ENCODE measurements at places on chromosomes 3 and 15.

GRCh38 chr3:24526640-24527212 is 32.1 kb upstream of the THRB start:
- DNase-seq = no peak

DNA sequence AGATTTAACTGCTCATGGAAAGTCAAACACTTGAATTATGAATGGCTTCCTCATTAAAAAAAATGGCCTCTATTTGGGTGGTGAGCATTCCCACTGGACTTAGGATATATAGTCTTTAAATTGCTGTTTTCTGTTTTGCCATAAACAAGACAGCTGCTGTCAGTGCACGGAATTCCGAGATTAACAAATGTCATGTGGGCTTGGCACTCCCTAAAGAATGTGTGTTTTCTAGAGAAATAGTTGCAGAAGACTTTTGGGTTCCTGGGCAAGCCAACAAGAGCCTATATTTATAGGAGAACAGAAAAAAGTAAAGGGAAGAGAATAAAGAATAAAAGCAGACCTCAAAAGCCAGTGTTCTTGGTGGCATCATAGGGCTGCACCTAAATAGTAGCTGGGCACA is 13.6 kb upstream of the TFG start:
- no peak for DNase-seq

DNA sequence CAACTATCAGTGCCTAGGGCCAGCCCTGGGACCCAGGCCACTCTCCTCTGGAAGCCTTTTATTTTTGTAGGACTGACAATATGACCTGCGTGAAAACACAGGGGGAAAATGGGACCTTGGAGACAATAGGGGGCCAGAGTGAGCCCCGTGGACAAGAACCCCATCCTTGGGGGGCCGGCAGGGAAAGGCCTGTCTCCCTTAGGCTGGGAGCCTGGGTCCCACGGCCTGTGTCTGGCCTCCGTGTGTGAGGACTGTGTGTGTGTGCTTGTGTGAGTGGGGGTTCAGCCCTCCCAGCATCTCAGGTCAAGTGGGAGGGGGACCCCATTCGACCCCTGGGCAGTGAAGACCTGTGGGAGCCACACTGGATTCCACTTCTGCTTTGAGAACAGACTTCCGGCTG is 53.3 kb downstream of the EXOG start:
- DNase-seq = no peak

- DNase-seq = no peak
Measured at GRCh38 chr3:34956511-34956910, 682.8 kb upstream of the ARPP21 start.

DNA sequence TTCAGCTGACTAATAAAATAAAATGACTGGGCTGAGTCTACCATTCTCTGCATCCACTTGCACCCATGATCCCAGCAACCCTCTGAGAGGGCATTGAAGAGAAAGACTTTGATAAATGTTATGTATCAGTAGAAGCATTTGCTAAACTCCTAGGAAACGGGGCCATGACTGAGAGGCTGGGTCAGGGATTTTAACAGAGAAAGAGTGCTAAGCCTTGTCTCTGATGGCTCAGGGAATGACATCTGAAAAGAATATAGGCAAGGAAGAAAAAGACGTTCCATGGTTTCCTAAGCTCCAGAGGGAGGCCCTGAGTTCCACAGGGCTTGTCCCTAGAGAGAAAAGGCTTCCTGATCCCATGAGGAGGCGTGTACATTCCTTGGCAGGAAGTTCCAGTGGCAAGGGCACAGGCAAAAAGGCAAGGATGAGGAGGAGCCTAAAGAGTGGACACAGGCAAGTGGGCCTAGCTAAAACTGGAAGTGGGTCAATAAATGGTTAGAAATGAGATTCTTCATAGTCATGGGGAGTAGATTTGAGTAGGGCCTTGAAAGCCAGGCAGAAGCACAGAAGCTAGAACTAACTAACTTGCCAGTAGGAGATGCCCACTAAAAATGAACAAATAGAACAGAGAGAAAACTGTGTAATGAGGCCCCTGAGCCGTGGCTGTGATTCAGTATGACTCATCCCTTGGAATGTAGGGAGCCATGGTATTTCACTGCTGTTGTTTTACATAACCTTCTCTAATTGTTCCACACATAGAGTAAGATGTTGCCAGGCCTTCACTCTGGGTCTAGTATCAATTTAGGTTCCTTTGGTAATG is 44.9 kb upstream of the MANF start:
- DNase-seq = no peak

DNA sequence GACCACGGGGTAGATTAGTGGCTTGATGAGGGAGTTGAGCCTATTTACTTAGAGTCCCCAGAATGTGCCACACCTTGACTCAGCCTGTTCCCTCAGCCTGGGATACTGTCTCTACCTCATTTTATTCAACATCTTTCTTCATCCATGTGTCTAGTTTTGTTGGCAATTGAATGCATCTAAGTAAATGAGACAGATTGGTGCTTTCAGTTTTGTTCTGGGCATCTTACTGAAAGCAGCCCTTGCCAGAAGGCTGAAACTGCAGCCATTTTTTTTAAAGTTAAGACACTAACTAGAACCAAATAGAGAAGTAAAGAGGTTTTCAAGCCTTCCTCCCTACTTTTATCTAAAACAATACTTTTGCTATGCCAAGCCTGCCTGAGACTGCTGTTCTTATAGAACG is 246.8 kb downstream of the SLCO3A1 start:
- no peak for DNase-seq

DNA sequence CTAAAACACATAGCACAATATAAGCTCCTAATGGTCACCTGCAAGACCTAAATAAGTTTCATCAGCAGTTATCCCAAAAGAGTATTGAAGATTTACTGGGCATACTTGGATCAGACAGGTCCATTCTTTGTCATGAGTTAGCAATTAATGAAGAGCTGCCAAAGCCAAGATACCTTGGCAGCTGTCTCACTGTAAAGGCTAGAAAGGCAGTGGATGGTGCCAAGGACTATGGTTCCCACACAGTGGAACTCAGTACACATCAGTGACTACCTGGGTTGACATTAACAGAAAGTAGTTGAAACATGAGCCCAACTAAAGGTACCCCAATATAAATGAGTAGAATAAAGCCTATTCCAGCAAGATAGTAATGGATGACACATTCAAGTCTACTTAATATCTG is 41.1 kb upstream of the TMCO5A start:
- DNase-seq = no peak

DNA sequence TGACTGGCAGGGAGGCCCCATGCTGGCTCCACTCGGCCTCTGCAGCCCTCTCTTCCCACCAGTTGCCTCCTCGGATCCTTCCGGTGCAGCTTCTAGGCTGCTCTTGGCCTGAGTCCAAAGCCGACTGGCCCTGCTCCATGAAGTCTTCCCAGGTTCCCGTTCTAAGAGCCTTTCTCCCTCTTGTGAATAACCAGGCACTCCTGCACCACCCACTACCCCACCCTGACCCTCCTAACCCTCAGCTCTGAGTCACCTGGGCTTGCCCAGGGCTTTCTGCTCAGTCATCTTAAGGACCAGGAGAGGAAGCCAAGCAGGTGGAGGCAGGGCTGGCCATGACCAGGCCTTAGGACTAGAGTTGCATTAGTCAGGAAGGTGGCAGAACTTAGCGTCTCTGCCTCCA is 28.1 kb upstream of the CNBP start:
- no peak for DNase-seq

- DNase-seq = no peak
Measured at GRCh38 chr3:99114565-99115291, 213.2 kb upstream of the DCBLD2 start.

DNA sequence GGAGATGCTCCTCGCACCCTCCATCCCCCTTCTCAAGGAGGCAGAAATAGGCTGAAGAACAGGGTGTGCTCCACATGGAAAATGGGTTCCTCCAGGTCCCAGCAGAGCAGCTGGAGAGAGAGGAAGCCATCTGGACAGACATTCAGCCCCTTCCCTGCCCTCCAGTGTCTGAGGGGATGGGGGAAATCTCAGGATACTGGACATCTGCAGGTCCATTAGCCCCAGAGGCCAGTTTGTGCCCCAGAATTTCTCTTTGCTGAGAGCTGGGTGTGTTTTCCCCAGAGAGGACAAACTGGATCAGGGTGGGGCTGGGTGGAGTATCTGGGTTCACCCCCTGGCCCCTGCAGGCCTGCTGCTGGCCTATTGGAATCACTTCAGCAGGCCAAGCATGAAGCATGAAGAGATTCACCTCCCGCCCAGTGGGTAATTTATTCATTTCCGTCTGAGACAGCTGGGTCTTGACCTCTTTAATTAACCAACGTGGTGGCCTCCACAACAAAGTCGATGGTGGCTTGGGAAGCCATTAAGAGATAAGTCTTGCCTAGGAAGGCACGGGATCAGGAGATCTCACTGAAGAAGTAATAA is 4.6 kb downstream of the FAM3D start:
- no peak for DNase-seq

DNA sequence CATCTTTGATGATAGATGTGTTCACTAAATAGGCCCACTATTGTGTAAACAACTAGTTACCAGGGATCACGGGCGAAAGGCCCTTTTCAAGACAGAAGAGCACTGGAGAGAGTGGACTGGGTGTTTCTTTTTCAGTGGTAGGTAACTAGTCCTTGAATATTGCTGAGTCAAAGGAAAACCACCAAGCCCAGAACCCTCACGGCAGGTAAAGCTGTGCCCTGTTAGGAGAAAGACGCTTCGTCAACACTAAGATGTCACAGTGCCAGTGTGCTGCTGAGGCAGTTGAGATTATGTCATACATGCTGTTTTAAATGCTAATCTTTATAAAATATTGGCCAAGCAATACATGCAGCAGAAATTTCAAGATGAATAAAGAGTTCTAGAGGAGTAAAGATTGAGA is 578.6 kb downstream of the PYDC2 start:
- DNase-seq = no peak

GRCh38 chr15:58362262-58362922 is 69.4 kb upstream of the LIPC start:
- DNase-seq = no peak

- DNase-seq = no peak
Measured at GRCh38 chr3:152346058-152346457, 77.3 kb downstream of the MBNL1 start.

- DNase-seq = no peak
Measured at GRCh38 chr3:33105341-33105948, 8.4 kb upstream of the CRTAP start.

DNA sequence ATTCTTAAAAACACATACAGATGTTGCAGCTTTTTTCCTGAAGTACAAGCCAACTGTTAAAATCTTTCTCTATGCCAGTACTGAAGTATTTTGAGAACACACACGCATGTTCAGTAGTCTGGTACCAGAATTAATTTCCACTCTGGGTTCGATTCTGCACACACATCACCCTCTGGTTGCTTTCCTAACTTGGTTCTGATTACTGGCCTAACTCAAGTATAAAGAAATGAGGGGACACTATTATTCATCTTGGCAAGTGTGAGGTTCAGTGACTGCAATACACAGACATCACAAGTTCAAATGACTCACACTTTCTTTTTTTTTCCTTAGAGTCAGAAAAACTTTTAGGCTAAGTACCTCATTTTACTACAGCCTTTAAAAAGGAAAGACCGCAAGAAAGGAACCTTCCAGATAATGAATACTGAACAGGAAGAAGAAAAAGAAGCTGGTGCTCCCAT is 37.4 kb upstream of the LDHAL6B start:
- no peak for DNase-seq

GRCh38 chr3:41364736-41365135 is 165.4 kb downstream of the CTNNB1 start:
- DNase-seq = no peak

GRCh38 chr3:173268781-173269180 is 127.7 kb upstream of the SPATA16 start:
- no peak for DNase-seq

DNA sequence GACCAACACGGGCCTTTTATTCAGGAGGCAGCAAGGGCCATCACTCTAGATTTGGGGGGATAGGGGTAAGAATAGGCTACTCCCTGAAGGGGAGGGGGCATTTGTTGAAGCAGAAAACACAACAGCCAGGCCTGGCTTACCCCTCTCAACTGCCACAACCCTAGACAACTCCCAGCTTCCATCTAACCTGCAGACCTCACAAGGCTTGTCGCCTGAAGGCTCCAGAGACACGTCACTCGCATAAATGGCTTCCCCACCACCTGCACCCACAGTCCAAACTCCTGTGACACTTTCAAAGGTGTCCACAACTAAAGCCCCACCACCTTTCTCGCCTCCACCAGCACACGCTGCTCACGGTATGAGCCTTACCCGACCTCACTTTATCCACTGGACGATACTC is 14.9 kb downstream of the POLG start:
- no peak for DNase-seq

GRCh38 chr3:138257986-138258385 is 70.9 kb downstream of the ARMC8 start:
- DNase-seq = no peak

DNA sequence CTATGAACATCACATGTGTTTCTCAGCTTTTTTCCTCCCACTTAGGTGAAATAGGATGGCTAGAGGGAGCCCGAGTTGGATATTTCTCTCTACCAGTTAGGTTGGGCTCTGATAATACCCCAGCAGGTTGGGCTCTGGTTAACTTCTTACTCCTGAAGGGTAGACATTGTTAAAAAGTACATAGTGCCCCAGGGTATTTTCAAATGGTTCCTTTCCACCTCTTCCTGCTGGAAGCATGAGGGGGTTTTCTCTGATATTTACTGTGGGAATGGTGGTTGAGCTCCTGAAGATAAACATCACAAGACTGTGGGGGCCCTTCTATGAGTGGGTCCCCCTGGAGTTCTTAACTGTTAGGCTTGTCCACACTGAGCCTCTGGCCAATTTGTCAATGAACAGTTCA is 36.1 kb upstream of the SPESP1 start:
- no peak for DNase-seq

- no peak for DNase-seq
Measured at GRCh38 chr3:171429635-171430034, 30.6 kb downstream of the TNIK start.

DNA sequence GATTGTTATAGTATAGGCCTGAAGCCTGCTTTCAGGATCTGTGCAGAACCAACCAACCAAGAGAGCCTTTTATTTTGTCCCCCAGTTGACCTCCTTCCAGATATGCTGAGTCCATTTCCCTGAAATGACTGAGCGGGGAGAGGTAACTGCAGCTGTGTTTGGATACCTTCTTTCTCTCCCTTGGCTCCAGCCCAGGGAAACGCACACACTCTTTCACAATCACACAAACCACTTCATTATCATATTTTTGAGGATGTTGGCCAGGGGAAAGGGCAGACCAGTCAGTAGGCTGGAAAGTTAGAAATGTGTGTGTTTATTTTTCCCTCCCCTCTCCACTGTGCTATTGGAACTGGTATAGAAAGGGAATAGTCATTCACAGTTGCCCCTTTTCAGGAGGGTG is 417.7 kb upstream of the TBL1XR1 start:
- no peak for DNase-seq

DNA sequence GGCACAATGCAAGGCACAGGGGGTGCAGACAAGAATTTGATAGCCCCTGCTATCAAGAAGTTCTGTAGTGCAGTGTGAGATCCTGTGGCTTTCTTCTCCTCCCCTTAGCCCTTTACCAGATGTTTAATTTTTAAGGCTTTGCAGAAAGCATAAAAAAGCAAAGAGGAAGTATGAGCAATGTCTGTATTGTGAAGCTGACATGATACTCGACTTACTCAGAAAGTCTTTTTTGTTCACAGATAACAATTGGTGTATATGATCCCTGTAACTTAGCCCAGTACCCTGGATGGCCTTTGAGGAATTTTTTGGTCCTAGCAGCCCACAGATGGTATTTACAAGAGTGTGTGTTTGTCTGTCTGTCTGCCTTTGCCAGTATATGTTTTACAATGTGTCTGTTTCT is 58.9 kb downstream of the ATG7 start:
- DNase-seq = no peak

GRCh38 chr3:130342821-130343661 is 2.4 kb upstream of the COL6A5 start:
- DNase-seq = no peak

All from GM18507 (cell line).